ENCODE measurements at places on chromosomes 13 and 19. TPM values are rescaled to one million over a fixed set of nuclear protein-coding genes. Genes with fewer than 3 reads are reported as not detected.

Gene ZNF57
- total RNA-seq, result 3.3 TPM

GRCh38 chr19:40224342-40225150 is 1.9 kb downstream of the CCNP start:
- no peak for DNase-seq

- no peak for DNase-seq
Measured at GRCh38 chr13:64528838-64529237, 2701.3 kb downstream of the PCDH9 start.

- no peak for DNase-seq
Measured at GRCh38 chr13:44902738-44903137, 86.5 kb downstream of the NUFIP1 start.

Gene DCT
- total RNA-seq, result not detected

- no peak for DNase-seq
Measured at GRCh38 chr13:75195495-75196146, 286.3 kb downstream of the TBC1D4 start.

Gene FPR3
- total RNA-seq, result not detected

DNA sequence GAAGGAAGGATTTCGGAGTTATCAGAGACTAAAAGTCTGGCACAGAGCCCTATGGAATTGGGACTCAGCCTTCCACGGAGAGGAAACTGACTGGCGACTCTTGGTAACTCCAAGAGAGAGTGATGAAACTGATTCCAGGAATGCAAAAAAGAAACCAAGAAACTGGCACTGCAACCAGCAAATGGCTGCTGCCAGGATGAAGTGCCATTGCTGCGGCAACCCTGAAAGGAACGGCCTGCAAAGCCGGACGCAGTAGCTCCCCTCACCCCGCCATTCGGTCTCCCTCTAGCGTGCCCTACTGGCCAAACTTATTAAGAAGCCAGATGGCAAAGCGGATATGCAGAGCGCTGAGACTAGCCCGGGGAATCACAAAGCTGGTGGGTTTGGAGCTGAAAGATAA is 236.0 kb downstream of the PCDH9 start:
- peak; percentile 87 for DNase-seq

Gene SIX5
- total RNA-seq, result 18.6 TPM

- no peak for DNase-seq
Measured at GRCh38 chr13:95260031-95260525, 41.2 kb downstream of the ABCC4 start.

Gene KLK15
- not detected for total RNA-seq

GRCh38 chr13:22227895-22228294 is 557.0 kb downstream of the FGF9 start:
- no peak for DNase-seq

Gene ADPRHL1
- total RNA-seq, result 2.8 TPM

Gene PRR20C
- not detected for total RNA-seq

Gene NRTN
- total RNA-seq, result not detected

GRCh38 chr19:2542341-2543069 is 66.6 kb downstream of the GADD45B start:
- DNase-seq, result no peak

DNA sequence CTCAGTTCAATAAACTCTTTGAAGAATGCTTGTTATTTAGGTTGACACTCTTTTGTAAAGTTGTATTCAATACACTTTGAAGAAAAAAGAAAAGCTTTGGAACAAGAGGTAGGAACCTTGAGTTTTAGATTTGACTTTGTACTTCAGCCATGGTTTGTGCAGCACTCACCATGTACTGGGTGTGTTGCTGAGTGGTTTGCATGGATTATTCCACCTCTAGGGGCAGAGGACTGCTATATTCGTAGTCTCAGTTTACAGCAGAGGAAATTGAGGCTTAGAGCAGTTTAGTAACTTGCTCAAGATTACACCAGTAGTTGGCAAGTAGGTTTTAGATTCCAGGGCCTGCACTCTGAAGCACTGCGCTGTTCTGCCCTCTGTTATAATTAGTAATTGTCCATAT is 68.8 kb downstream of the DNAJC3 start:
- no peak for DNase-seq

GRCh38 chr13:22198641-22199217 is 527.9 kb downstream of the FGF9 start:
- DNase-seq, result peak; percentile 14

DNA sequence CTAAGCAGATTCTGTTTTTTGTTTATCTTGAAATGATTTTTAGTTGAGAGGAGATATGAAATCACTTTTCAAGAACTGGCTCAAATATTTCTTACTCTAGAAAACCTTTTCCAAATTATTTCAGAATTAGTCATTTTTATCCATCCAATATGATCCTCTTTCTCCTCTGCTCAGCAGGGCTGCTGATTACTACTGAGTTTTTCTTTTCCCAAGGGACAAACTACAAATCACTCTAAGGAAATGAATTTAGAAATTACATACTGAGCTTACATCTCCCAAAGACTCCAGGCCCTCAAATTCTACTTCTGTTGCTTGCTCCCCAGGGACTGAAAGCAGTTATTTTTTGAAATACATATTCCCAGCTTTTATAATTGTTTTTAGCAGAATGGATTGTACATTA is 87.4 kb upstream of the UFM1 start:
- DNase-seq, result no peak

GRCh38 chr13:73189362-73189761 is 130.6 kb downstream of the KLF5 start:
- DNase-seq, result no peak

Gene ADAMTS10
- 4.7 TPM for total RNA-seq

- no peak for DNase-seq
Measured at GRCh38 chr13:69580255-69580654, 527.4 kb upstream of the ATXN8OS start.

DNA sequence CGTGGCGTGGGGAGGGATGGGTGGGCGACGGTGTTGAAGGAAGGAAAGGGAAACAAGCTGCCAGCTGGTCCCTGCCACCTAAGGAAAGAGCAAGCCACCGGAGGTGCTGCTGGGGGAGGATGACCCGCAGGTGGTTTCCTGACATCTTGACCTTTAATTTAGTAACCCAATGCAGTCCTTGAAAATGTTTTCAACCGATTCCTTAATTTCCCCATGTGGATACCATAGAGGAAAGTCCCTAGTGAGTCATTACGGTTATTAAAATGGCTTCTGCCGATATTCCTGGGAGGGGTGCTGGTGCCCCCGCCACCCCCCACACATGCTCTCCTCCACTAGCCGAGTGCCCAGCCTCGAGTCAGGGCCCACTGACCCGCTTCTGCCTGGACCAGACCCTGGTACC is 6.3 kb upstream of the ANKRD10 start:
- DNase-seq, result no peak

DNA sequence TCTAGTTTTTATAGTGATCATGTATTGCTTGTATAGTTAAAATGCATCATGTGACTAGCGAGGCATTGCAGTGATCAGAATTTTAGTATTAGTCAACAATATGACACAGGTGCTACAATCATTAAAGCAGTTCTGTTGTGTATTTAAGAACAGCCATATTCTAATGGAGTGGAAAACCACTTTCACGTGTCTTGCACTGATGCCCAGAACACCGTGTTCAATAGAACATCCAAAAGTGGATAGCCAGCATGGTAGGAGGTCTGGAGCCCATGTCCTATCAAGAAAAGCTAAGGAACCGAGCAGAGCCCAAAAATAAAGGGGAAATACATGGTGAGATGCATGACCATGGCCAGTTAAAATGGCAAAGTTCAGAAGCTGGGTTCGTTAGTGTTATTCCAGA is 55.1 kb downstream of the FGF14 start:
- DNase-seq, result no peak
